ENCODE measurements at places on chromosomes 11 and 22.

GRCh38 chr11:117229411-117229810, 2.5 kb downstream of the PCSK7 start:
- no peak for DNase-seq

DNA sequence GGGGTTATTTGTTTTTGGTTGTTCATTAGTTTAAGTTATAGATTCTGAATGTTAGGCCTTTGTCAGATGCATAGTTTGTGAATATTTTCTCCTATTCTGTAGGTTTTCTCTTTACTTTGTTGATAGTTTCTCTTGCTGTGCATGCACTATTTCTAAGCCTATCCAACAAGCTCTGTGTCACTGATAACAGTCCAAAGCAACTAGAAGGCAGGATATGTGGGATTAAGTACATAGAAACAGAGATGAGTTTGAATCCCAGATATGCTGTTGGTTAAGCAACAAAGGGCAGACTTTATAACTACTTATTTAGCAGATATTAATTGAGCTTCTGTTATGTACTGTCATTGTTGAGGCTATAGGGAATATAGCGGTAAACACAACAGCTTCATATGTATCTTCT, 390.4 kb downstream of the INSC start:
- DNase-seq = no peak

GRCh38 chr11:29685361-29685760, 331.5 kb downstream of the KCNA4 start:
- no peak for DNase-seq

- no peak for DNase-seq
Observed at GRCh38 chr22:49930596-49931412, 12.4 kb downstream of the CRELD2 start.

GRCh38 chr11:34174412-34175041, 69.1 kb downstream of the NAT10 start:
- DNase-seq = peak; percentile 69

- DNase-seq = peak; percentile 28
Observed at GRCh38 chr11:77472991-77473800, 698 bp downstream of the PAK1 start.

DNA sequence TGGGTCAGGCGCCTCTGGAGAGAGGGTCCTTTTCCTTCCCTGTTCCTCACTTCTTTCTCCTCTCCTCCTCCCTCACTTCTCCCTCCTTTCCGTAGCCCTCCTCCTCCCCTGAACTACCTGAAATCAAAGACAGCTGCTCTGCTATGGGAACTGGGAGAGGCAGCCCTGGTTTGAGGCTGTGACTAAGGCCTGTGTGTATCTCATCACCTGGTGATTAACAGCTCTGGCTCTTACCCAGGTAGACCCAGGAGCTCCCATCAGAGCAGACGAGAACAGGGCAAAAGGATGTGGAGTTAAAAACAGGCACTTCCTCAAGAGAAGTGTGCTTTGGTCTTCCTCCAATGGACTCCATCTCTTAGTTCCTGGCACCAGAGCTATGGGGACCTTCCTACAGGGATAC, 5.8 kb downstream of the ISX start:
- no peak for DNase-seq

- no peak for DNase-seq
Observed at GRCh38 chr11:77821349-77821851, 456 bp downstream of the AAMDC start.

DNA sequence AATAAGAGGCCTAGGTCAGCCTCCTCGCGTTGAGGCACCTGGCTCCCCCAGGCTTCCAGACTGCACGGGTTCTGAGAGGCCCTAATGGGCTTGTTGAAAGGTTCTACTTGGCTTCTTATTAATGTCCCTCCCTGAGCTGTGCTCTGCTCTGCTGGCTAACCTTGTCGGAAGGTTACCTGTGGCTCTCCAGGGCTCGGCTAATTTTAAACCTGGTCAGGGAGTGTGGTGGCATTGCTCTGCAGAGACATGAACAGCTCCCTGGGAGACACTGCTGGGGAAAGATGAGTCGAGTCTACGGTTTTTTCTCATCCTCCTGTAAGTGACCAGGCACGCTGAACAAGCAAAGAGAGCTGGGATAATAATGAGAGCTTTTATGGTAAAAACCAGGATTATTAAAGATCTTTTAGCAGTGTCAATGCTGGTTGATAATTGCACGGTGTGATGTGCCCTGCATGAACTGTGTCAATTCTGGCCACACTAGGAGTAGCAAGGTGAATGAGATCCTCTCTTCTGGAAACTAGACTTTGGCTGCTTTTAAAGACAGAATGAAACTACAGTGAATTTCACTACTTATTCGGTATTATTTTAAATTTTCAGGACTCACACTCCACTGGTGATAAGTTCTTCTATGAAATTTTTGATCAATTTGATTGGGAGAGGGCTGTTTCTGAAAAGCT, 70.7 kb downstream of the TEAD1 start:
- no peak for DNase-seq

DNA sequence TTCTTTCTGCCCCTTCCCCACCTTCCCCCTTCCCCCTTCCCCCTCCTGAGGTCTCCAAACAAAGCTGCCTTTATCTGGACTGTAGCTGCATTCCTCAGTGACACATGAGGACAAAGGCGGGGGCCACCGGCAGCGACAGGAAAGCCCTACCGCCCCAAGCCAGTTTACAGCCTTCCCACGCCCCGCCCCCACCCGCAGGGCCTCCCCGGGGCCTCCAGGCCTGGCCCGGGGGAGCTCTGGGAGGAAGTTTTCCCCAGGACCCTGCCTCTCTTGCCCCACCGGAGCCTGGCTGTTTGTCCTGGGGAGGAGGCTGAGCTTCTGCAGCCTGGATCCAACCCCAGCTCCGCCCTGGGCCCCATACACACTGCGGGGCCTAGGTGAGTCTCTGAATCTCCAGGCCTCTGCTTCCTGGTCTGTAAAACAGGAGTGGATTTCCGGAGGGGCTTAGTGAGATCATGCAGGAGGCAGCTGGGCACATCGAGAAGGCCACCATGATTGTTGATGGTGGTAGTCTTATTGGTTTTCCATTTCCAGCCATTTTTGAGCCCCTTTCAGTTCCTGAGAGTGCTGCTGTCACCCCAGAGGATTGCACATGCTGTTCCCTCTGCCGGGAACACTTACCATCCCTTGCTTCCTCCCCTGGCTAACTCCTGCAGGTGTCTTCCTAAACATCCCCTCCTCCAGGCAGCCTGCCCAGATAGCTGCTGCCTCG, 130.7 kb downstream of the MN1 start:
- DNase-seq = no peak

GRCh38 chr11:76234416-76235232, 28.3 kb upstream of the WNT11 start:
- no peak for DNase-seq

DNA sequence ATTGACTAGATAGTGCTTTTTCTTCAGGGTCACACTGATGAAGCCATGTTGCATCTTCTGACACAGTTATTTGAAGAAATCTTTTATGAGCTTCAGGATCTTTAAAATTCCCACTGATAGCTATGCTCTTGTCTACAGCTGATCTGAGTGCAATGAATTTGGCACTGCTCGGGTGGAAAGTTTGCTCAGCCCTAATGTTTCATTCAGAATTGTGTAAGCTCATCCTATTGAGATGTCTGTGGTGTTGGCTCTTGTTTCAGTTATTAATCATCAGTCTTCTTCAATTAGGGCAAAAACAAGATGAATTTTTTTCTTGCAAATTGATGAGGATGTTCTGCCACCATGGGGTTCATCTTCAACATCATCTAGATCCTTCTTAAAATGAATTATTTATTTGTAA, 1387.0 kb upstream of the RAG2 start:
- DNase-seq = no peak

All from T follicular helper cell (primary cell).